ENCODE measurements at places on chromosomes 7 and 10.

GRCh38 chr7:40644454-40645188, 509.8 kb downstream of the SUGCT start:
- DNase-seq, result no peak

- DNase-seq, result no peak
Measured at GRCh38 chr10:78864761-78865537, 203.8 kb upstream of the ZMIZ1 start.

- DNase-seq, result no peak
Measured at GRCh38 chr7:111018447-111018846, 72.5 kb upstream of the LRRN3 start.

DNA sequence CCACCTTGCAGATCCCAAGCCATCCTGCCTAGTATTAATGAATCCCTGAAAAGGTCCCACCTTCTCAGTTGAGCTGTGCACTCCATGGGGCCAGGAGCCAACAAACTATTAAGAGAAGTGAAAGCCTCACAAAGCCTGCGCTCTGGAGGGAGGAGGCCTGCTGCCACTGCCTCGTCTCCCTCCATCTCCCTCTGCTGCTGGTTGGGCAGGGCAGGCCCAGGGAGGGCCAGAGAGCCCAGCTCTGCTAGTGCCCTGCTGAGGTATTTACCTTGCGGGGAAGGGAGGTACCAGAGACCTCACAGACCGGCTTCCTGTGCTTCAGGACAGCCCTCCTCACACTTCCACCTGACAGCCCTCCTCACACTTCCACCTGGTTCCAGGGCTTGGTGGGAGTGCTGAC, 171.5 kb downstream of the SH3PXD2A start:
- DNase-seq, result no peak

GRCh38 chr7:18020138-18020715, 7.4 kb downstream of the PRPS1L1 start:
- DNase-seq, result no peak

GRCh38 chr7:152677808-152678670, 2.1 kb upstream of the XRCC2 start:
- no peak for DNase-seq

- DNase-seq, result no peak
Measured at GRCh38 chr10:73646598-73647041, 5.3 kb upstream of the MYOZ1 start.

- DNase-seq, result no peak
Measured at GRCh38 chr10:69632516-69633199, 2.6 kb downstream of the FAM241B start.

DNA sequence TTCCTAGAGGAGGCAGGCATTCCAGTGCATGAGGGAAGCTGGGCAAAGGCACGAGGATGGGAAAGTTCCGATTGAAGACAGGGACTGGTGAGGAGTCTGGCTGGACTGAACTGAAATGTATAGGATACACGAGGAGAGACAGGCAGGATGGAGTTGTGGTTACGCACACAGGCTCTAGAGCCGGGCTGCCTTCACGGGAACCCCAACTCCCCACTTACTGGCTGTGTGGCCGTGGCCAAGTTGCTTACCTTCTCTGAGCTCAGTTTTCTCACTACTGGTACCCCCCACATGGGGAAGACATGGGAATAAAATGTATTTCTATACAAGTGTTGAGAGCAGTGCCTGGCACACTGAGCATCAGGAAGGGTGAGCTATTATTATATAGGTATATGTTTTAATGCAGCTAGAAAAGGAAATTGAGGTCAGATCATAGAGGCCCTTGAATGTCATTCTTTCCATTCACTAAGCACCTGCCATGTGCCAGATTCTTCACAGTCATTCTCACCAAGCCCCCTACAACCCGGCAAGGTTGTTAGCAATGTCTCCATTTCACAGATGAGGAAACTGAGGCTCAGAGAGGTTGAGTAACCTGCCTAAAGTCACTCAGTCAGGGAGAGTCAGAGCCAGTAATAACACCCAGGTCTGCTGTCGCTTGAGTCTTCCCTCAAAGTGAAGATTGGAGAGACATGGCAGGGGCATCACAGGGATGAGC, 9.7 kb downstream of the CHST3 start:
- DNase-seq, result no peak

- DNase-seq, result no peak
Measured at GRCh38 chr7:122518488-122518887, 180.4 kb downstream of the RNF133 start.

All from cortex of kidney (tissue), 1 donor.